ENCODE measurements at places on chromosomes 6 and 20. TPM values are rescaled to one million over a fixed set of nuclear protein-coding genes. Genes with fewer than 3 reads are reported as not detected.
A peak's percentile ranks its signal among the peaks of the same experiment; 100 is the strongest.

LAMP5 gene
- not detected for total RNA-seq

MATN4 gene
- not detected for total RNA-seq

BEND6 gene
- total RNA-seq = 0.53 TPM

HLA-DOA gene
- total RNA-seq = not detected

GRCh38 chr6:107152638-107153430 is 37.5 kb upstream of the BEND3 start:
- no peak for DNase-seq

DNA sequence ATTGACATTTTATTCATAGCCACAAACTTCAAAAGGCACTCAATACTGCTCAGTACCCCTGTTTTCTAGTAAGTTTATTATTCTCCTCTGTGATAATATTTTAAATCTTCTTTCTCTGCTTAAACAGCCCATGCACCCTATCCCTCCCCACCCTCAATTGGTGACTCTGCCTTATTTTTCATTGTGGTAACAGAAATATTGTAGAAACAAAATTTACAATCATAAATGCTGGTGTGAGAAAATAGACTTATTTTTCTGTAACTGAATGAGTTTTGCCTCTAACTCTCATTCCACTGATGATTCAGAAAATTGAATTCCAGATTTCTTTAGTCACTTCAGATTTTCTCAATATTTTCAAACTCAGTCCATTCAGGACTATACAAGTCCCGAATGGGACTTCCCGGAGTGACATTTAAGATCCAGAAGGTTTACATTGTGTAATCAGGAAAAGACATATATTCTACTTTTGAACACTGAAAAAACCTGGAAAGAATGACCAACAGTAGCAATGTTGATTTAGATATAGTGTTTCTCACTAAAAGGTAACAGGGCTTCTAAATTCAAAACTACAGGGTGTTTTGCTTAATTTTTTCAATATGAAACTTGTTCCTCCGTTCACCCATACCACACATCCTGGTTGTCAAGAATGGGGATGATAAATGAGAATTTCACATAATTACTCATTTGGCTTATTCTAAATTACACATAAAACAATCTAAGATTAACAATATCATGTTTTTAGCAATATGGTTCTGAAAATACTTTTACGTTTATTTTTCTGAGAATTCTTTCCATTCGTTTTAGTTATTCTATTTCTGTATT is 34.8 kb upstream of the UST start:
- no peak for DNase-seq

DNA sequence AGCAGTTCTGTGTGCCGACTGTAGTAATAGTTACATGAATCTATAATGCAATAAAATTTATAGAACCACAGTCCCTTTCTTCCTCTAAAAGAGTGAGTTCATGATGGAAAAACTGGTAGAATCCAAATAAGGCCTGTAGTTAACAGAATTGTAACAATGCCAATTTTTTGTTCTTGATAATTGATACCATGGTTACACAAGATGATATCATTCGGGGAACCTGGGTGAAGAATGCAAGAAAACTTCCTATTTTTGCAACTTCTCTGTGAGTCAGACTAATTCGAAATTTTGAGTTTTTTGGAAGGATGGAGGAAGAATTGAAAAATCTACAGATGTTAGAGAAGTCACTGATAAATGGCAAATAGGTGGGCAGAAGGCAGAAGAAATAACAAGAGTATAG is 381.8 kb downstream of the CDKAL1 start:
- DNase-seq = peak; percentile 7

DNA sequence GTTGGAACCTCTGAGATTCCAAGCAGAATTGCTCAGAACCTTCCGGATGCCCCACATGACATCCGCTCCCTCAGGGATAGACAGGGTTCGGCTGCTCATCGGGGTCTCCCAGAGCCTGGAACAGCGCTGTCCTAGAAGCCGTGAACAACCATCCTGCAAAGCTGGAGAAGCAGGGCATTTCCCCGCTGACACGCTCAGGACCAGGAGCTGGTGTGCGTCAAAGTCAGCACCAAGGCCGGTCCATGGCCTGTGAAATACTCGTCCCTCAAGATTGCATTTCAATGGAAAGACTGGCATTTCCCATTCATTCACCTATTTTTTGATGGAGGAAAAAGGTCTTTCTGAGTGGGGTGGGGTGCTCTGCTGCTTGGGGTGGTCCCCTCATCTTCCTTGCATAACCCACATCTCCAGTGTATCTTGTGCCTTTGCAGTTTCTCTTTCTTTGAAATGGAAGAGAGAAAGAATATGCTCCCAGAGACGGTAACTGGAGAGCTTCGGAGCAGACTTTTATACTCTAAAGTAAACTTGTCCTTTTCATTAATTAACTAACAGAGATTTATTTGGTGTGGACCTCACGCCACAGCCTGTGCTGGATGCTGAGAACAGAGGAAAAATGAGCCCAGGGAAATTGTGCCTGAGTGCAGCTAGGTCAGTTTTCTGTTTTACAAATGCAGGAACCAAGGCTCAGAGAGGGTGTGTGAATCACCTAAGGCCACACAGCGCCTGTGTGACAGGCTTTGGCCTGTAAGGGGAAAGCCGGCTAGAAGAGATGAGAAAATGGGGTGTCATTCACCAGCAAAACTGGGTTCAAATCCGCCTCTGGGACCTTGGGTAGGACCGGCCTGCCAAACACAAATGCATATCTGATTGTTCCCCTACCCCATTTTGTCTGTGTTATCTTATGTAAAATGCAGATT is 52.4 kb downstream of the RBM38 start:
- no peak for DNase-seq

- DNase-seq = no peak
Observed at GRCh38 chr6:98324446-98324845, 509.9 kb upstream of the POU3F2 start.

- peak; percentile 14 for DNase-seq
Observed at GRCh38 chr6:53679446-53679933, 13.9 kb upstream of the KLHL31 start.

GRCh38 chr6:158022749-158023596 is 41.3 kb downstream of the SYNJ2 start:
- DNase-seq = no peak

- no peak for DNase-seq
Observed at GRCh38 chr6:103273048-103273447, 1586.7 kb downstream of the HACE1 start.

DNA sequence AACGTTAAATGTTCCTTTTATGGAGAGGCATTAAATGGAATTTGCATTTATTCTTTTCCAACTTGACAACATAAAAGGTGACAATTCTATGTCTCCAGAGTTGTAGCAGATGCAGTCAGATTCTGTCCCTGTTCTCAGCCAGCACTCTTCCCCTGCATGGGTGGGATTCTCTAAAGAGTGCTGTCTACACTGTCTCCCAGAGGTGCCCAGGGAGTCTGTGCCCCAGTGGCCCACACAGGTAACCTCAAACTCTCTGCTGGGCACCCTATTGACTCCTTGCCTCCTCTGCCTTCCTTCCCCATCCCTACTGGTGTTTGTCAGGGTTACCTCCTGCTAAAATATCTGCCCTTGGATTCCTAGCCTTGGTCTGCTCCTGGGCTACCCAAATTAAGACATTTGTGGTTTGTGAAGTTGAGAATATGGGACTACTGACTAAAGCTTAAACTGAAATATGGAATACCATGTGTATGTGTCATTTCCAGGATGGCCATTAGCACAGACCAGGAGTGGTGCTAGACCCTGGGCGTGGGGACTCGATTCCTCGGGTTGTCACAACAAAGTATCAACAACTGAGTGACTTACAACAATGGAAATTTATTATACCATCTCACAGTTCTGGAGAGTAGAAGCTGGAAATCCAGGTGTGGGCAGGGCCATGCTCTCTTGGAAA is 284.7 kb downstream of the CDH26 start:
- no peak for DNase-seq

DNA sequence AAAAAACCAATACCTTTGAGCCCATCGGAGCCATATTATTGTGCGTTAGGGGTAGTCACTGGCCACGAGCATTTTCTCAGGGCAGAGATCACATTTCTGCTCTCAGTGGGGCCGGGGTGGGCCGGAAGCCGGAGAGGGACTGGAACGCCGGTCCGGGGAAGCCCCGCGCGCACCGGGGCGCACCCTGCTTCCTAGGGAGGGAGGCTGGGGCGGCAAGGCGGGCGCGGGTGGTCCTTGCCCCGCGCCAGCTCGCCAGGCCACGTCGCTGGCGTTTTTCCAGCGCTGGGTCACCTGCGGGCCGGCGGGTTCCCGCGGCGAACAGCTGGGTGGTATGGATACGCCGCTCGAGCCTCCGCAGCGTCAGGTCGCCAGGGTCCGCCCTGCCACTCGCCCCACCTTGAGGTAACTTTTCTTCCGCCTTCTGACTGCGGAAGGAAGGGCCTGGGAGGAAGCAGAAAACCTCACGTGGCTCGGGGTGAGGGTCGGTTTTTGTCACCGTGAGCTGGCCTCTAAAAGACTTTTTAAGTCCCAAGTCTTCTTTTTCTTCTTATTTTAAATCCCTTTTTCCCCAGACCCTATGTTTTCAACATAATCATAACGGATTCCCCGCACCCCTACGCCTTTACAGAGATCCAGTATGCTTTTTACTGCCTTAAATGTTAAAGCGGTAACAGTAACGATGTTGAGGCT is 2.7 kb upstream of the EEF1A1 start:
- DNase-seq = no peak

- DNase-seq = no peak
Observed at GRCh38 chr6:90253631-90254030, 43.0 kb downstream of the BACH2 start.

DNA sequence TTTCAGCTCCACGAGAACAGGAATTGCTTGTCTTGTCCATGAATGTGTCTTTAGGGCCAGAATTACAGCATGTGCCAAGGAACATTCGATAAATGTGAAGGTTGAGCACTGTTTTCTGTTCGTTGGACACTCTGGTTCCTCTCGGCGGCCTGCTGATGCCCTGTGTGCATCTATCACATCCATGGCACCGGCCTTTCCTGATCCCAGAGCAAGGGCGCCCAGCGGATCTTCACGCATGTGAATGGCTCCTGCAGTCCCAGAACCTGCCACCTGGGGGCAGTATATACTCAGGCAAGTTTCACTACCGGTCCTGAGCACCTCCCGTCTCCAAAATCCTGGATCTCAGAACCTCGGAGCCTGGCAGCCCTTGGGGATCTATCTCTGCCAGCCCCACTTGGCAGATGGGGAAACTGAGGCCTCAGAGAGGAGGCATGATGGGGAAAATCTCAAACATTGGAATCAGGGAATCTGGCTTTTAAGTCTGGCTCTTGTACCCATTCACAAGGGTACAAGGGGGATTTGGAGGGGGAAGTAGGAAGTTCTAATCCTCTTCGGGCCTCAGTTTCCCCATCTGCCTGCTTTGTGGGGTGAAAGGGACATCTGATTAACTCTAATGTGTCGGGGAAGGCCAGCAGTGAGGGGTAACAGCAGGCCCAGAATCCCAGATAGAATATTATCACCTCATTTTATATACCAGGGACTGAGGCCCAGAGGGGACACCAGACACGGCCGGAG is 4.3 kb upstream of the CEBPB start:
- no peak for DNase-seq

- no peak for DNase-seq
Observed at GRCh38 chr20:62734881-62735280, 26.2 kb downstream of the NTSR1 start.

- DNase-seq = no peak
Observed at GRCh38 chr6:144418959-144419545, 133.9 kb downstream of the UTRN start.

- peak; percentile 73 for DNase-seq
Observed at GRCh38 chr6:104638841-104639290, 220.9 kb downstream of the HACE1 start.
